Motor neuron (in vitro differentiated cells): ENCODE measurements at places on chromosomes 1 and 21. TPM values are rescaled to one million over a fixed set of nuclear protein-coding genes. Genes with fewer than 3 reads are reported as not detected.

The OR10Z1 gene
- total RNA-seq: 0.10 and 0.27 TPM in 2 replicates

The WNT9A gene
- total RNA-seq: 1.4 and 1.6 TPM in 2 replicates

The SEC16B gene
- total RNA-seq: 0.81 and 1.0 TPM in 2 replicates

The NFASC gene
- 0.38 and 0.56 TPM in 2 replicates for total RNA-seq

The EPS8L3 gene
- total RNA-seq: 3.5 TPM in 1 of 2 replicates, not detected in the other

The DEPDC1 gene
- total RNA-seq: 1.3 and 2.0 TPM in 2 replicates
